ENCODE measurements at places on chromosomes 6 and 20.

DNA sequence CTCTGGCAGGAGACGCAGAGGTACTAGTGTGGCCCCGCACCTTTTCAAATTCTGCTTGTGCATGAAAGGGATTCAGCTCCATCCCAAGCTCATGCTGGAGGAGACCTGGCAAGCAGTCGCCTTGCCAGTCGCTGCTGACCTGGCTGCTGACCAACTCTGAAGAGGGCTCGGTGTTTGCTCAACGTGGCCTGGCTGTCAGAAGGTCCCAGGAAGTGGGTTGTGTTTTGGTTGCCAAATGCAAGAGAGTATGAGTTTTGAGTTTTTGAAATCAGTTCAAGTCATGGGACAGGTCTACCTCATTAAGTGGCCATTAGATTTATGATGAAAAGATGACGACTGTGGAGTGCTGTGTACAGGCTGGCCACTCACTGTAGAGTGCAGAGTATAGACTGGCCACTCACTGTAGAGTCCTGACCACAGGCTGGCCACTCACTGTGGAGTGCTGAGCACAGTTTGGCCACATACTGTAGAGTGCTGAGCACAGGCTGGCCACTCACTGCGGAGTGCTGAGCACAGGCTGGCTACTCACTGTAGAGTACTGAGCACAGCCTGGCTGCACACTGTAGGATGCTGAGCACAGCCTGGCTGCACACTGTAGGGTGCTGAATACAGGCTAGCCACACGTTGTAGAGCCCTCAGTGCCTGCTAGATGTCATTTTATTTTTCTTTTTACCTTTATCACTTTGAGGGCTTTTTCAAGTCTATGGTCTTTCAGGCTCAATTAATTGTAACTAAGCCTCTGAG, 193.9 kb downstream of the ZNF217 start:
- no peak for DNase-seq

DNA sequence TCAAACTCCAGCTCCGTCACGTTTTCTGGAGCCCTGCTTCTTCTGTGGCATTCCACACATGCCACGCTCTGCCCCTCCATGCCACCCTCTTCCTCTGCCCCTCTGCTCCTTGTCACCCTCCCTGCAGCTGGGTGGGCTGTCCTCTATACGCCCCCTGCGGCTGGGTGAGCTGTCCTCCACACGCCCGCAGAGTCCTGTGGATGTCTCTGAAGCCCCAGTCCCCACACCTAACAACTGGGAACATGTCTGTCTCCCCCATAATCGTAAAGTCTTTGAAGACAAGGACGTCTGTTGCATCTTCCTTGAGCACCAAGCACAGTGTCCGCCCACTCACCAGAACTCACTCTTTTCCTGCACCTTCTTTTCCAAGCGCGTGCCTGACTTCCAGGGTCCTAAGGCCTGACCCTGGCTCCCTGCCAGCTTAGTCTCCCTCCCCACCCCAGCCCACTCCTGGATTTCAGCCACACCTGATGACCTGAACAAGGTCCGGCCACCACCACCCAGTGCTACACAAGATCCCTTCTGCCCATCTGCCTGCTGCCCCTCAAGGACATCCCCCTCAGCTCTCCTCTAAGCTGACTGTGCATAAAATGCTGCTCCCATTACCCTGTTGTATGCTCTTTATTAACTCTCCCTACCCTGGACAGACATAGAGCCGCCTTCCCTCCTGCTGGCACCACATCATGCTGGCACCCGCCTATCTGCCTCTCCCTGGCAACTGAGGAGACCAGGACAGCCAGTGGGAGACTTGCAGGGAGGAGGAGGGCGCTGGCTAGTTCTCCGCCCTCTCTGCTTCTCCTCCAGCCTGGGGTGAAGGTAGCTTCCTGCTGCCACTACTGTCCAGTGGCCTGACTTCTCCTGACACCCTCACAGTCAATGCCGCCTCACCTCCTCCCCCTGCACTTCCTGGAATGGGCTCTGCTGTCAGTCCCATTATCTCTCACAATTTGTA, 10.7 kb upstream of the PRR18 start:
- peak; percentile 34 for DNase-seq

- no peak for DNase-seq
These were observed 42.5 kb downstream of the GABRR2 start for GRCh38 chr6:89272596-89272995.

- DNase-seq = no peak
These were observed 5.4 kb downstream of the SLC29A1 start for GRCh38 chr6:44228836-44229235.

DNA sequence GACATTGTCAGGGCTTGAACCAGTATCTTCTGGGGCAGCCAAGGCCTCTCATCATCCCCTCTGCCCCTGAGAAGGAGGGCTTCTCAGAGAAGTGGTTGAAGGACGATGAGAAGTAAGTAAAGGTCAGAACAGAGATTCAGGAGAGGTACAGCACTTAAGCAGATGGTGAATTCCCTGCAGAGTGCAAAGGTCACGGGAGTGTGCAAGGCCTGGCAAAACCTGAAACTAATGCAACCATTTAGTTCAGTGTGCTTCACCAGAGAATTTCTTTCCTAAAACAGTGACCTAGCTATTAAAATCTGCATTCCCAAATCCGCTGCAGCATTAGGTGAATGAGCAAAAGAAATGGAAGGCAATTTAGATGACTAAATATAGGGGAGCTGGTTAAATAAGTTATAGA, 58.4 kb downstream of the TRERF1 start:
- no peak for DNase-seq

DNA sequence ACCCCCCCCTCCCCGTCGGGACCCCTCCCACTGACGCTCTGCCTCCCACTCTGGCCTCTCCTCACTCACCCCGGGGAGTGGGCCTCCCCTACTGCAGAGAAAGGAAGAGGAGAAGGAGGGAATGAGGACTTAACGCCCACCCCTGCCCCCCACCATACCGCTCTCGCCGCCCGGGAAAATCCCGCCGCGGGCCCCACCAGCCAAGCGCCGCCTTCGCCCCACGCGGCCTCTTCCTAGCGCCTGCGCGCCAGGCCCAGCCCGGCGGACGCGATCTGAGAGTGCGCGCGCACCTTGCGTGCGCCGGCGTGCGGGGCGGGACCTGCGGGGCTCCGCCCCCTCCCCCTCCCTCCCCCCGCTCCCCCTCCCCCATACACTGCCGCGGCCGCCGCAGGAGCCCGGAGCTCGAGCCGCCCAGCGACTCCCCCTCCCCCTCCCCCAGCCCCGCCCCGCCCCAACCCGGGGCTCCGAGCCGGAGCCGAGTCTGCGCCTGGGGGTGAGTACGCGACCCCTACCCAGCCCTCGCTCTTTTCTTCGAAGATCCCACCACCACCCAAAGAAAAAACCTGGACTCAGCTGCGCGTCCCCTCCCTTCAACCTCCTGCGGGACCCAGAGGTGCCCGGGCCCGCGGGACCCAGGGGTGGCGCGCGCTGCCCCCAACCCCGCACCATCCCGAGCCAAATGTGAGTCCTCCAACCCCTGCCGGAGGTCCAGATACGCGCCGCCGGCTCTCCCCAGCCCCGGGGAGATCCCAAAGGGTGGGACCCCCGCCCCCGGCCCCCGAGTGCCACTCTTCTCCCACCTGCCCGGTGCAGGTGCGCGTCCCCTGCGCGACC, at the start of the genes MRPL14 and TMEM63B:
MRPL14 (minus strand) TSS at position 267 of the 834 bp plus-strand sequence. CDS start 10,841 bp downstream, outside the sequence.
TMEM63B (plus strand) TSS at position 369 of the 834 bp plus-strand sequence. CDS start 7,031 bp downstream, outside the sequence.
- DNase-seq = no peak

DNA sequence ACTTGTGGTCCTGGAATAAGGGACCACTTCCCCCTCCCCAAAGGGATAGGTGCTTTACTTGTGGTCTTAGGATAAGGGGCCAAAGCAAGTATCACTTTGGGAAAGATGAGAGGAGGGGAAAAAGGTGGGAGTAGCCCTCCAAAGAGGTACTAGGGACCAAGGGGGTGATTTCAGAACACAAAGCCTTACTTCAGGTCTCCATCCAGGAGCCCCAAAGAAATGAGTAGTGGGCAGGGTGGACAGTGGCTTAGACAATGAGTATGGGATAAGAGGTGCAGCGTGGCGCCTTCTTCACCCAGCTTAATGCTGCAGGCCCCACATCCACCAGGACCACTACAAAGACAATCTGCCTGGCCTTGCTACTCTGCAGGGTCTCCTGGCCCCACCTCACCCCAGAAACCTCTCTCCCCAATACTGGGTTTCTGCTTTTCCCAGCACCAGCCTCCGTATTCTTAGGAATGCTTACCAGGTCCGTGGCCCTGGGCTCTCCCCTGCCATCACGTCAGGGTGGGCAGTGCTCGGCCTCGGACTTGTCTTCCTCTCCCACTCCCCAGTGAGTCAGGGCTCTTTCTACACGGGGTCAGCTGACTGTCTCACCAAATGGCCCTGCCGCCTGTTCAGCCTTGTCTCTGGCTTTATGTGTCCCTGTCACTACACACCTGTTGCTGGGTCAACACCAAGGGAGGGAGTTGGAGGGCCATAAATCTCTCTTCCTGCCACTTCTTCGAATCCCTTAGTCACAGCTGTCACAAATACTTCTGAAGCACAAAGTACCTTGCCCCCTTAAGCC, 3.1 kb downstream of the NNAT start:
- DNase-seq = no peak

- no peak for DNase-seq
These were observed 93.9 kb downstream of the RNASET2 start for GRCh38 chr6:166862287-166862977.

- DNase-seq = peak; percentile 37
These were observed 919.0 kb downstream of the KIF16B start for GRCh38 chr20:15654208-15654649.

DNA sequence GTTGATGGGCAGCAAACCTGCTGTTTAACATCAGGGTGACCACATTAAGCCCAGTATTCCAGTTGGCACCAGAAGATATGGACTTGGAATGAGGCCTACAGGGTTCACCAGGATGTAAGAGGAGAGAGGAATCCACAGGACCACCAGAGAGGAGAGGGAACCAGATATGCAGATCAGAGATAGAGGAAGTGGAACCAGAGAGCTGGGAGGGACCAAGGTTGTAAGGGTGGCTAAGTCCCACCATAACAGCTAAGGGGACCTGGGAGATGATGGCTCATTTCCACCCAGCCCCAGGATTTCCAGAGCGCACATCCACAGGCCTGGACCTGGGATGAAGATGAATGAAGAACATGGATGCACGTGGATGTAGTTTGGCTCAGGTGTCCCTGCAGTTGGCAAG, 11.1 kb downstream of the BTN2A1 start:
- DNase-seq = no peak

DNA sequence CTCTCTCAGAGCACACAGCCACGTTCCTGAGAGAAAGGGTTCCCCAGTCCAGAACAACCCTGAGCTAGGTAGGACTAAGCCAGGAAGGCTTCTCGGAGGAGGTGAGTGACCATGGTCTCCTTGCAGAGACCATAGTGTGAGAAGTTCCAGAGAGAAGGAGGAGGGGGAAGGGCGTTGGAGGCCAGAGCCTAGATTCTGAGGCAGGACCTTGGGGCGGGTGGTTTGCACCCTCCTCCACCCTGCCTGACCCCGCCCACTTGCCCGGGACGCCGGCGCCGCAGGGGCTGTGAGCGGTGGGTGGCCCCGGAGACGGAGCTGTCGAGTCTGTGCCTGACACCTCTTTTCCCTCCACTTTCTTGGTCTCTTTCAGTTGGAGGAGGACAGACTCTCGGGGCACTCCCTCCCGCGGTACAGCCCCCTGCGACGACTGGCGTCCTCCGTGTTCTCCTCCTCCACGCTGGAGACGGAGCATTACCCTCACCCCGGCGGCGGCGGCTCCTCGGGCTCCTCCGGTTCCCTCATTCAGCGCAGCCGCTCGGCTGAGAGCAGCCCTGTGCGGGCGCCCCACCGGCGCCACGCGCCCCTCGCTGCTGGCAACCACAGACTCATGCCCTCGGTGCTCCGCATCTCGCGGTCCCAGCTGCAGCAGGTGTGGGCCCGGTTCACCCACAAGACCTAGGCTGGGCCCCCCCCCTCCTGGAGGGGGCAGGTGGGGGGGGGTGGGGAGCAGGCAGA, 26.2 kb downstream of the TTBK1 start:
- DNase-seq = no peak

GRCh38 chr6:118252474-118252873, 295.6 kb upstream of the PLN start:
- DNase-seq = no peak

- DNase-seq = no peak
These were observed 290.8 kb downstream of the ZNF217 start for GRCh38 chr20:53302695-53303412.

DNA sequence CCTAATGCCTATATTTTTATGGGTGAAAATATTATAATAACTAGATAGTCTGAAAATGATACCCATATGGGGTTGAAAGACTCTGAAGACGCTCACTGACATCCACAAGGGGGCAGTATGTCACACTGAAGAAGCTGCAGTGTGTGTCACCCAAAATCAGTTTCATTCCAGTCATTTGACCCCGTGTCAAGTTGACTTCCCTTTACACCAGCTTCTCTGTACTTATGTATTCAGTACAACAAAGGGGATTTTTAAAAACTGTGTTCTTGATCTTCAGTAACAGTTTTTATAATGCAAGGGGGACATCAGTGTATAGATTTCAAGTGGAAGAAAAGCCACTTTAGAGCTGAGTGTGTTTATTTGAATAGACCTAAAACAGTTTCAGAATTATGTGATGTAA, 19.3 kb downstream of the FAXC start:
- DNase-seq = no peak

- DNase-seq = no peak
These were observed 34.3 kb upstream of the PRIM2 start for GRCh38 chr6:57283106-57283505.

GRCh38 chr6:167849846-167850459, 23.2 kb downstream of the AFDN start:
- DNase-seq = peak; percentile 84

- DNase-seq = no peak
These were observed 476 bp downstream of the IGF2R start for GRCh38 chr6:159969204-159969912.

GRCh38 chr6:130681028-130681427, 146.2 kb upstream of the SMLR1 start:
- no peak for DNase-seq

GRCh38 chr6:39696986-39697788, 28.0 kb downstream of the KIF6 start:
- DNase-seq = no peak

DNA sequence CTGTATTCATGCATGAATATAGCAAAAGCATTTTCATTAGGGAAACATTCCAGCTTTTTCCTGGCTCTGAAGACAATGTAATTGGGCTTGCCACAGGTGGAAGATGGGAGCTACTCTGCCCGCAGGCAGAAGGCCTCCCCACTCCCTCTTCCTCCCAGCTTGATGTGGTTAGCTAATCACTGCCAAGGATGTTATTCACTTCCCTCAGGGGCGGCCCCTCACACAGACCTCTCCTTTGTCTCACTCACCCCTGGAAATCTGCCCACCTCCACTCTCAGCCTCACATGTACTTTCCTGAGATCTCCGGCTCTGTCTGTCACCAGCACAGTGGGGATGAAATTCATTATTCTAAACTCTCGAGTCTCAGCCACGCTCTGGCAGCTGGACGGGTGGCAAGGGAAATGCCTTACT, 100.7 kb downstream of the ANKRD60 start:
- DNase-seq = no peak

Data from LNCaP clone FGC (cell line).